ENCODE measurements at places on chromosomes 2 and 18.

DNA sequence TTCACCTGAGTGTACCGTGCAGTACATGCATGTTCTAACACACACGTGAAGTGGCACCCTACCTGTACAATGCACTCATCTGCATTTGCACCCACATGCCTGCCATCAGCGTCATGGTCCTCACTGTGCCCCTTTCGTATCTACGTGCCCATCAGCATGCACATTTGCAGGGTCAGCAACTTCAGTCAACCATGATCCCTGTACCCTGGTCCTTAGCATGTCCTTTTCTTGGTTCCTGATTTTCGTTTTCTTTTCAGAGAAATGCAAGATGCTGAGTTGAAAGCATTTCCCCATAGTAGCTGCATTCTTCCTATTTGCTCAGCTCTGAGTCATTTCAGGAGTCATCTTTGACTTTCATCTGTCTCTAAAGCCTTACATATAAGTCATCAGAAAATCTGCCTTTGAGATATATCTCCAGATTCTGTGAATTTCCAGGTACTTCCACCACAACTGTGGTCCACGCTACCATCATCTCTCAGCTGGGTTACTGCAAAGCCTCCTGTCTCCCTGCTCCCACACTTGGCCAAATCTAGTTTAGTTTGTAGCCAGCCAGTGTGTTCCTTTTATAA lies 14.7 kb upstream of the PUM2 start:
- peak; percentile 71 for DNase-seq

DNA sequence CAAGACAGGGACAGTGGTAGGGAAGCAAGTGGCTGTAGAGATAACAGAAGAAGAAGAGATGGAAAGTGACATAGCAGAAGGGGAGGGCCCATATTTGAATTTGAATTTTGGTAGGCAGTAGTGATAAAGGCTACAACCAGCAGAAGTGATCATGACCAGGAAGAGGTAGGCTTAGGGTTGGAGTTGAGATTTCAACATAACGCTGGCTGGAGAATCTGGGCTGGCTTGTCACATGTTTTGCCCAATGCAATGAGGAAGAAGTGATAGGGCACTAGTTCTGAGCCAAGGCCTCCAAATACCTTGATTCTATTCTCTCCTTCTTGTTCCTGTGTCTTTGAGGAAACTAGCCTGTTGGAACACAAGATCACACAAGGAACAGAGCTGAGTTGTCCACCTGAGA lies 69.4 kb downstream of the SCG2 start:
- no peak for DNase-seq

- no peak for DNase-seq
Measured at GRCh38 chr2:20232837-20233207, 7.9 kb upstream of the SDC1 start.

GRCh38 chr2:127270663-127271062 lies 23.3 kb downstream of the ERCC3 start:
- no peak for DNase-seq

- DNase-seq = no peak
Measured at GRCh38 chr2:29482348-29482747, 367.1 kb downstream of the CLIP4 start.

DNA sequence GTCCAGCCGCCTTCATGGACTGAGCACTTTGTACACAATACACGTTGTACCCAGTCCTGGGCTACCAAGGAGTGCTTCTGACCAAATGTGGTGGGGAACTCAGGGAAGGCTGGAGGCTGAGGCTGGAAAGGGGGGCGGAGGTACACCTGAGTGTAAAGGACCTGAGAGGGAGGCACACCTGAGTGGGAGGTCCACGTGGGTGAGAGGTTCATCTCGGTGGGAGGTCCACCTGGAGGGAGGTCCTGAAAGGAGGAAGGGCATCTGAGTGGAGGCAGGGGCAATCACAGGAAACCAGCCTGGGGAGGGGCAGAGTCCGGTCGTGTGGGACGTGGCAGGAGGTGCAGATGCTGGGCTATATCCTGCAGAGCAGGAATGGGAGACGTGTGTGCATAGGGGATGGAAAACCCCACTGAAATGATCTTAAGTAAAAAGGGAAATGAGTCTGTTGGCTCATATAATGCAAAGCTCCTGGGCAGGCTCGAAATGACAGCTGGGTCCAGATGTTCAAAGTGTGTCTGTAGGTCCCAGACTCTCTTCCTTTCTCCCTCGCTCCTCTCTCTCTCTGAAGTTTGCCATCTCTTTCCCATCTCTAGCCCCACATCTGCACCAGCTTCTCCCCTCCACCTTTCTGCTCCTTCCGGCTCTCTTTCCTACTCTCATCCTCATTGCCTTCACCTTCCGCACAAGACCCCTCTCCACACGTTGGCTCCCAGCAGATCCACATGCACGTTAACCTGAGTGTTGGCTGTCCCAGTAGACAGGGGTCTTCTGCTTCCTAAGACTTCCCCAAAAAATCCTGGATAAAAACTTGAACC lies 137.7 kb downstream of the PXDN start:
- no peak for DNase-seq

- DNase-seq = no peak
Measured at GRCh38 chr2:109304242-109304641, 175.2 kb downstream of the SH3RF3 start.

DNA sequence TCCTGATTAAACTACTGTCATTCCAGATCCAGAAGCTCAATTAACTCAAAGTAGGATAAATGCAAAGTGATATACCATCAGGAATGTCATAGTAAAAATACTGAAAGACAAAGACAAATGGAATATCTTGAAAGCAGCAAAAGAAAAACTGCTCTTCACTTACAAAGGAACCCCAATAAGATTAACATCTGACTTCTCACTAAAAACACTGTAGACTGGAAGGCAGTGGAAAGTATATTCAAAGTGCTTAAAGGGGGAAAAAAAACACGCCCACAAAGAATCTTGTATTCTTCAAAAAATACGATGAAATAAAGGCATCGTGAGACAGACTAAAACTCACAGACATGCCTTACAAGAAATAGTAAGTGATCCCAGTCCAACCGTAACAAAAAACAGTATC lies 195.7 kb downstream of the DOK6 start:
- no peak for DNase-seq

Measured in fibroblast of skin of right biceps (primary cell).